ENCODE measurements at places on chromosomes 3 and 15. TPM values are rescaled to one million over a fixed set of nuclear protein-coding genes. Genes with fewer than 3 reads are reported as not detected.

DNA sequence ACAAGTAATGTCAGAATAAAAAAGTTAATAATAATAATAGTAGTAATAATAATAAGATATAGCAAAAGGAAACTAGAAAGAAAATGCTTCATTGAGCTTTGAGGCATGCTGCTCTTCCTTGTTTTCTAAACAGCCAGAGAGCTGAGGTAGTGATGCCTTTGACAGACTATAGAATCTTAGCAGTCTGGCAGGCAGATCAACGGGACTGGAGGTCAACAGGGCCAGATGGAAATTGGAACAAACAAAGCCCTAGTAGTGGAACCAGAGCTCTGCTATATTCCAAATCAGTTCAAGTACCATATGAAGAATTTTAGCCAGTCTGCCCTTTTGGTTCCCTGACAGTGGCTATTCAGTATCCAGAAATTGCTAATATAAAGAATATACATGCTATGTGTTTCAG, 278.6 kb downstream of the NLGN1 start:
- no peak for DNase-seq

DNA sequence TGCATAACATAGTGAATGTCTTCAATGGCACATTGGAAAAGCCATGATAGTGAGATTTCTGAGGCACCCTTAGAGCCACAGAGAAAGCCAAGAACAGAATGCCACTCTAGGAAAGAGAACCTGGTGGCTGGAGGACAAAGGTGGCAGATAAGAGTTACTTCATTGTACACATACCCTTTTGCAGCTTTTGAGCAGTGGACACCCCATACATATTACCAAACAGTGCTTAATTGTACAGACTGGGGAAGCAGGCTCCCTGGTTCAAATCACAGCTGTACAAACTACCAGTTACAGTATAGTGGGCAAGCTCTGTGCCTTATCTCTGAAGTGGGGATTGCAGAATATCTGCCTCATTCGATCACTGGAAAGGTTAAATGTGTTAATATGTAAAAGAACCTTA, 10.1 kb upstream of the GYG1 start:
- no peak for DNase-seq

GRCh38 chr15:101308604-101309435, 13.8 kb upstream of the SNRPA1 start:
- DNase-seq: no peak

Gene THSD4
- total RNA-seq: 0.29 TPM

GRCh38 chr3:150223558-150223957, 184.5 kb upstream of the TSC22D2 start:
- DNase-seq: no peak

Gene TM4SF4
- total RNA-seq: 2.7 TPM

Gene ADGRG7
- total RNA-seq: 4.2 TPM

Gene HTR3E
- total RNA-seq: not detected

Gene PIERCE2
- not detected for total RNA-seq

DNA sequence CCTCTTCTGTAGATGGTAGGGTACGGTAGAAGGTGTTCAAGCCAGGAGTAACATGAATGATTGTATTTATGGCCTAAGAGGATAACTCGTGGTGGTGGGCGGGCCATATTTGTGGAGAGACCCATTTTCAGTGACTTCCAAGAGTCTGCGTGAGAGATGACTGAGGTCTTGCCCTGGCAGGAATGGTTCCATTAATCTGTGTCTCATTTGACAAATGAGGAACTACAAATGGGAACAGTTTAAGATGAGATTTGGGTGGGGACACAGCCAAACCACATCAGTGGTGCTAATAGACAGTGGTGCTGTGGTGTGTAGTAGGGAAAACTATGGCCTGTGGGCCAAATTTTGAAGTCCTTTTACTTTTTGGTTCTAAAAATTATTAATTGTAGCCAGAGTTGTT, 47.1 kb downstream of the FLNB start:
- no peak for DNase-seq

DNA sequence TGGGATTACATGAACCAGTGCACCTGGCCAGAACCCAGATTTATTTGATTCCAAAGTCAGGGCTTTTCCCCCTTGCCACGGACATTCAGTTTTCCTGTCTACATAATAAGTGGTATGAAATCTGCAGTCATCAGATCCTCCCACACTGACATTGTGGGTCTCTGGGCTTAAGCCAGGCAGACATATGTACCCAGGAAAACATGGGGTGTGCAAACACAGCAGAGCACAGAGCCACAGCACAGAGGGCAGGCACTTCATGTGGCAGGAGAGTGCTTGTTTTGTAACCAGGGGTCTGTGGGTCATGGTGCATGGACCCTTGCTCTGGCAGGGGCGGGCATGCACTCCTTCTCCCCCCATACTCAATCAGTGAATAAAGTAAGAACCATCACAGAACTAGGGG, 6.1 kb upstream of the ABTB1 start:
- DNase-seq: no peak

DNA sequence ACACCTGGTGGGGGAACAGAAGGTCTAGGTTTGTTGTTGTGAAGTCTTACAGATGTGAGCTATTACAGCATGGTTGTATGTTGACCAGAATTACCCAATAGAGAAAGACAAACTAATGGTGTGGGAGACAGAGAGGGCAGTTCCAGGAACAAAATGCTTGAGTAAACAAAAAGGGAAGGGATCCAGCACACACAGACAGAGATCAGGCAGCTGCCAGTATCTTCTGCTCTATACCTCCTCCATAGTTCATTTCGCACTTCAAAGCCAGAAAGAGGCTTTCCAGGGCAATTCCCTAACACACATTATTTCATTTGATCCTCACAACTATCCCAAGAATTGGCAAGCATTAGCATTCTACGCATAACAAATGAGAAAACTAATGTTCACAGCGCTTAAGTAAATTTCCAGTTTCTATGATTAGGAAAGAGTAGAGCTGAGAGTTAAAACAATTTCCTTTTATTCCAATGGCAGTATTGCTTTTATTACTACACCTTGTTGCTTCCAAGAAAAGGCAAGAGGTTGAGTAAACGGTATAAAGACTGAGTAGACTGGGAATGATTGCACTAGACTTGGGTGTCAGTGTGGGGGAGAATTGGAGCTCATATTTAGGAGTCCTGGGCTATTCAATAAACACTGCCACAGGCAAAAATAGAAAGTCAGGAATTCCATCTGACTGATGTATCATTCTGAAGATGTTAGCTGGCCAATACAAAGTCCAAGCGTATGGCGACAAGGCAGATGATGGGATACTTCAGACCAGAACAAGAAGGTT, 39.7 kb upstream of the ZNF280D start:
- DNase-seq: peak; percentile 23

- DNase-seq: no peak
Observed at GRCh38 chr3:55165278-55165677, 237.4 kb upstream of the LRTM1 start.

Gene SH2D7
- total RNA-seq: not detected

Gene CIB2
- 0.67 TPM for total RNA-seq

DNA sequence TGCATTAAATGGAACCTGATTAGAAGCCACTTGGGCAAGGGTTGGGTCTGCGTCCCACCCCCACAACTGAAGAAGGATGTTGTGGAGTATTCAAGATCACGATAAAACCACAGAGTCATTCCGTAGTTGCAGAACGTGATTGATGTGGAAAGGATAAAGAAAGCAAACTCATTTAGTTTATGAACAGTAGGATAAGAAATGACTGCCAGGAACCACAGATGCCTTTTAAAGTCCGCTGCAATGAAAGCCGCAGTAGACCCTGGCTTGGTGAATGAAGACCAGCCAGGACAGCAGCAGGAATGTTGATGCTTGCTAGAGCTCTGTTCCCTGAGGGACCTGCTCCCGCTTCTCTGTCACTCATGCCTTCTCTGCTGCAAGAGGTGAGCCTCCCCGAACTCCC, 111.5 kb downstream of the GABRG3 start:
- DNase-seq: no peak

DNA sequence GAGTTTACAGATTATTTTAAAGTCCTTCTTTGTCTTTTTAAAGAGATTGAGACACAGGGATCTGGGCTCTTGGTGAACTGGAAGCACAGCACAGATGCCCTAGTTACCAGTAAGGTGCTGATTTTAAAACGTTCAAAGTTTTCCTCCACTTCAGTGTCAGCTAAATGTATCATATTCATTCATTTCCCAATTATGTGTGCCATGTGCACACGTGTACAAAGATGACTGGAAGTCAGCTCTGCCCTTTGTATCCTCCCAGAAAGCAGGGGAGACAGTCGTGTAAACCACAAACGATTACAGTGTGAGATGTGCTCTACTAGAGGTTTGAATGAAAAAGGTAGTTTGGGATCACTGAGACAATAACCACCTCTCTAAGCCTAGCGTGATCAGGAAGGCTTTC, 730 bp downstream of the ZKSCAN7 start:
- no peak for DNase-seq

Gene C15orf61
- total RNA-seq: 10.5 TPM

DNA sequence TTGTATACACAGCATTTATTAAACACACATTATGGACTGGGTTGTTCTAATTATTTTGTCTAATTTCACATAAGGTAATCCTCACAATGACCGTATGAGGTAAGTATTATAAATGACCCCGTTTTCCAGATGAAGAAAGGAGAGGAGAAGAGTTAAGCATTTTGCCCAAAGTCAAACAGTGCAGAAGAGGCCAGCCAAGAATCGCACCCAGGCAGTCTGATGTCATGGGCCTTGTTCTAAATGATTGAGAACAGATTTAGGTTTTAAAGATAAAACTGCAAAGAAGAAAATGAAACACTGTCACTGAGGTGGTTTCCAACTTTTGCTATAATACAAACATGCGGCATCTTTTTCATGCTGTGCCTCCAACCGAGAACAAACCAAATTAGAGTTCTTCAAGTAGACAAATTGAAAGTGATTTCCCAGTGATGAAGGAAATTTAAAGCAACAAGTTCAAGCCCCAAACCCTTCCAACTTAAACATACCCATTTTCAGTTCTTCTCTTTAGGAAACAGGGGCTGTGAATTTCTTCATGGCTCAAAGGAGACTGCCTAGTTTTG, 155.3 kb downstream of the THRB start:
- no peak for DNase-seq

DNA sequence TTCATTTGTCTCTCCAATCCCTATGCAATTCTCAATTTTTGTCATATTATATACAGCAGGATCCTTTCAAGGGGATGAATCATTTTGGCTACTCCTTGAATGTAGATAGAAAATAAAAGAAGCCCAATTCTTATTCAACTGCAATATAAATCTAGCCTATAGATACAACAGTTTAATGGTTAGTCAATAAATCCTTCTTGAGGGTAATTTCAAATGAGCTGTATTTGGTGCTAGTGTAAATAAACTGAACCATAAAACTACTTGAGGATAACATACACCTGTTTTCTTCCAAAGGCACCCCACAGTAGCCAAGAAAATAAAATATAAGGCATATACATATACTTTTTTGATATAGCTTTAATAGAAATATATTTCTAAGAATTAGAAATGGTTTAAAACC, 830.3 kb downstream of the ROBO1 start:
- DNase-seq: no peak

- DNase-seq: no peak
Observed at GRCh38 chr3:20302766-20303165, 116.8 kb upstream of the SGO1 start.

Gene ZNF662
- 10.3 TPM for total RNA-seq

- no peak for DNase-seq
Observed at GRCh38 chr3:123072564-123072963, 5.7 kb downstream of the PDIA5 start.

GRCh38 chr3:123688241-123688747, 103.4 kb upstream of the HACD2 start:
- no peak for DNase-seq

DNA sequence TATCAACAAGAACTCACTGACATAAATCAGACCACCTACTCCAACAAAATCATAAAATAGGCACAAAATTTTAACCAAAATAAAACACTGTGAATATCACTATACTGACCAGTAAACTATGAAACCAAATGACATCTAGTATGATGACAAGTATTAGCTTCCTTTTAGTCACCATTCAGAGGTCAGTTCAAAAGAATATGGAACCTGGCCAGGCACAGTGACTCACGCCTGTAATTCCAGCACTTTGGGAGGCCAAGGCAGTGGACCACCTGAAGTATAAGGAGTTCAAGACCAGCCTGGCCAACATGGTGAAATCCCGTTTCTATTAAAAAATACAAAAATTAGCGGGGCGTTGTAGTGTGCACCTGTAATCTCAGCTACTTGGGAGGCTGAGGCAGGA, 65.8 kb downstream of the SMARCC1 start:
- DNase-seq: no peak

DNA sequence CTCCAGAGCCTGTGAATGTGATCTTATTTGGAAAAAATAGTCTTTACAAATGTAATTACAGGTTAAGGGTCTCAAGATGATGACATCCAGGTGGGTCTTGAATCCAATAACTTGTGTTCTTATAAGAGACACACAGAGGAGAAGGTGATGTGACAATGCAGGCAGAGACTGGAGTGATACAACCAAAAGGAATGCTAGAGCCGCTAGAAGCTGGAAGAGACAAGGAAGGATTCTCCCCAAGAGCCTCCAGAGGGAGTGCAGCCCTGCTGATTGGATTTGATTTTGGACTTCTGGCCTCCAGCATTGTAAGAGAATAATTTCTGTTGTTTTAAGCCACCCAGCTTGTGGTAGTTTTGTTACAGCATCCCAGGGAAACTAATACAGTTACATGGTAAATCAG, 9.7 kb downstream of the MYH15 start:
- no peak for DNase-seq

Gene MUC20
- total RNA-seq: 0.88 TPM

DNA sequence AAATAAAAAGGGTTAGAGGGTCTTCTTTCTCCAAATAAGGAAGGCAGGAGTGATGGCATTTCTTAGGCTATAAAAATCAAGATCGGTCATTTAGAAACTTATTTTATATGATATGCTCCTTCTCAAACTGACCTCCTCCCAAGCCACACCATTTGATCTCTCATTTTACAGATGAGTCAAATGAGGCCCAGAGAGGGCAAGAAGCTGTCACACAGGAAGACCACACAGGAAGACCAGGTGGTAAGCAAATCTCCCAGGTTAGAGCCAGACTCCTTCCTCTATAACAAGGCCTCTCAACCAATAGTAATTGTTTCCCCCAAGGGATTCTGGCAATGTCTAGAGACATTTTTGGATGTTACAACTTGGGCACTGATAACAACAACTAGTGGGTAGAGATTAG, 13.8 kb downstream of the TLE3 start:
- DNase-seq: no peak

GRCh38 chr15:90959894-90960293, 5.2 kb downstream of the RCCD1 start:
- DNase-seq: no peak

DNA sequence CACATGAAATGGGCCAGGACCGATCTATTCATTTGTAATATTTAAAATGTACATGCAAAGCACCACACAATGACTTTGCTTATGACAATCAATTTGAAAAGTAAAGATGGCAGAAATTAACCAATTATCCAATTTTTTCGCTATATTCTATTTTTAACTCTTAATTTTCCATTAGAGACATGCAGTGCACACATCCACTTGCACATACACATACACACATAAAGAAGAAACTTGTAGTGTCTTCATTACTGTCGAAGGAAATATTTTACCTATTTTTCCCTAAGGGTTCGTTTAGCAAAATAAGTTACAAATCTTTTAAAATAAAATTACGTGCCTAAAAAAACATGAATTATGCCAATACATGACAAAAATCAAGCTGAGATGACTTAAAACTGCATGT, 194.3 kb upstream of the MDFIC2 start:
- DNase-seq: no peak

GRCh38 chr3:127701280-127701911, 28.6 kb downstream of the ABTB1 start:
- no peak for DNase-seq

GRCh38 chr3:63349583-63350573, 71.8 kb downstream of the SYNPR start:
- peak; percentile 56 for DNase-seq
